ENCODE measurements at places on chromosomes 2 and 18. TPM values are rescaled to one million over a fixed set of nuclear protein-coding genes. Genes with fewer than 3 reads are reported as not detected.

COL4A4 gene
- total RNA-seq: 0.51 TPM

PAX3 gene
- not detected for total RNA-seq

CFC1 gene
- not detected for total RNA-seq

RFTN2 gene
- total RNA-seq: 10.2 TPM

VWA3B gene
- total RNA-seq: 0.26 TPM

SDC1 gene
- 56.8 TPM for total RNA-seq

DNA sequence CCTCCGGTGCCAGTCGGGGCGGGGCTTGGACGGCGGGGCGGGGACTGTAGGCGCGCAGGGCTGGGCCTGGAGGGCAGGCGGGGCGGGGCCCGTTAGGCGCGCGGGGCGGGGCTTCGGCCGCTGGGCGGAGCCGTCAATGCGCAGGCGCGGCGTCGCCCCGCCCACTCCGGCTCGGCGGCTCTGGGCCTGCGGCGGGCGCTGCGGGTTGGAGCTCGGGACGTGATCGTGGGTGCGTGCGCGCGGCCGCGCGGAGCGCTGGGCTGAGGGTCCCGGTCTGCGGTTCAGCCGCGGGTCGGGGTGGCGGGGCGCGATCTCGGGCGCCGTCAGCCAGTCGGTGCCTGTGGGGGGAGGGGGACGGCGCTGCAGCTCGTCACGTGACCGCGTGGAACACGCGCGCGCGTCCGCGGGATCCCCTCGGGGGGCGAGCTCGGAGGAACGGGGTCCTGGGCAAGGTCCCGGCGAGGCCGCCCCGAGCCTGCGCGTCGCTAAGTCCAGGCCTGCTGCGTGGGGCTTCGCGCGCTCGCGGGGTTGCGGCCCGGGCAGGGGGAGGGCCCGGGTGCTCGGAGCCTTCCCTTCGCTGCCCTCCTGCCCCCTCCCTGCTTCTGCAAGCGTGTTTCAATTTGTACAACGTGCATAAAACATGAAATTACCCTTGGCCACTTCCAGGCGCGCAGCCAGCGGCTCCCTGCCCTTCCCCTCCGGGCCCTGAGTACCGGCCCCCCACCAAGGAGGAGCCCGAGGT is at the start of gene D2HGDH:
Gene D2HGDH, plus strand, starts transcription at position 164 of the 742 bp plus-strand sequence. CDS start 595 bp downstream, outside the sequence.
- no peaks in the 10 kb centered on the region for H3K4me1 ChIP-seq
- peak within 1 kb of the TSS; percentile 48 for H3K27ac ChIP-seq
- H3K4me3 ChIP-seq: peak within 1 kb of the TSS; percentile 82
- H3K36me3 ChIP-seq: no peaks in the 10 kb centered on the region

- no peaks in the 10 kb centered on the region for H3K4me1 ChIP-seq
- no peak overlapping the region for H3K27ac ChIP-seq
- no peaks in the 10 kb centered on the region for H3K36me3 ChIP-seq
- no peak overlapping the region for H3K4me3 ChIP-seq
Measured at GRCh38 chr2:62050456-62051045, 145.1 kb downstream of the COMMD1 start.

GRCh38 chr18:69365658-69366057 is 35.0 kb upstream of the DOK6 start:
- no peaks in the 10 kb centered on the region for H3K4me1 ChIP-seq
- DNase-seq: no peak
- H3K27me3 ChIP-seq: no peaks in the 10 kb centered on the region
- H3K27ac ChIP-seq: no peak overlapping the region
- H3K36me3 ChIP-seq: no peaks in the 10 kb centered on the region
- no peak overlapping the region for H3K4me3 ChIP-seq

DNA sequence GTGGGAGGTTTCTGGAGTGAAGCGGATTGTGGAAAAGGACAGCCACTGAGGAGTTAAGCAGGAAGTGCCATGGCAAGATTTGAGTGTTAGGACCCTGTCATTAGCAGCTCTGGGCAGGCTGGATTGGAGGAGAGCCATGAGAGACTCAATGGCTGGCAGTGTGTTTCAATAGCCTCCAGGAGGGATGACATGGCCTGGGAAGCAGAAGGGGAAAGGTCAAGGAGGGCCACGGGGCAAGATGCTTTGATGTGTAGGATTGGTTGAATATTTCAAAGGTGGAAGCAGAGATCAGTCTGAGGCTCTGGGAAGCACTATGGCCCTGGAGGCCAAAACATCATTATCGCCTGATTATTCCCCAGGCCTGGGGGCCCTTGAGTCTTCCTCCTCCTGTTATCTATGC is 229.0 kb upstream of the HS6ST1 start:
- H3K4me1 ChIP-seq: no peaks in the 10 kb centered on the region
- H3K4me3 ChIP-seq: no peak overlapping the region
- no peak for DNase-seq
- H3K27me3 ChIP-seq: no peaks in the 10 kb centered on the region
- no peaks in the 10 kb centered on the region for H3K36me3 ChIP-seq
- H3K27ac ChIP-seq: no peak overlapping the region

DNA sequence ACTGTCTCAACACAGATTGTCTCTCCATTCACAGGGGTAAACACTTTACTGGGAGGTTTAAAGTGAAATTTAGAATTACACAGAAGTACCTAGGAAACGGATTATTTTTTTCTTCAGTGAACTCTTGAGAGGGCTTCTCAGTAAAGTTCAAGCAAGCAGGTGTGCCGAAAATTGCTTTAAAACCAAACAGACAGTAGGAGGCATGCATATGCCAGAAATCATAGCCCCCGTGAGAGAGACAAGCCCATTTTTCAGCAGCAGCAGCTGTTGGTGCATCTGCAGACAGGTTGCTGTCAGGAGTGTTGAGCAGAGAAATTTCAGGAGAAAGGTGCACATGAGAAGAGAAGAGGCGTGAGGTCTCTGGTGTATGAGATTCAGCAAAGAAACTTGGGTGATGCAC is 2115.5 kb upstream of the CELF4 start:
- no peak for DNase-seq
- no peaks in the 10 kb centered on the region for H3K27me3 ChIP-seq
- no peak overlapping the region for H3K4me3 ChIP-seq
- no peaks in the 10 kb centered on the region for H3K4me1 ChIP-seq

- no peak for DNase-seq
- H3K4me1 ChIP-seq: no peaks in the 10 kb centered on the region
- no peaks in the 10 kb centered on the region for H3K27me3 ChIP-seq
Measured at GRCh38 chr2:145140658-145141057, 620.7 kb upstream of the ZEB2 start.

DNA sequence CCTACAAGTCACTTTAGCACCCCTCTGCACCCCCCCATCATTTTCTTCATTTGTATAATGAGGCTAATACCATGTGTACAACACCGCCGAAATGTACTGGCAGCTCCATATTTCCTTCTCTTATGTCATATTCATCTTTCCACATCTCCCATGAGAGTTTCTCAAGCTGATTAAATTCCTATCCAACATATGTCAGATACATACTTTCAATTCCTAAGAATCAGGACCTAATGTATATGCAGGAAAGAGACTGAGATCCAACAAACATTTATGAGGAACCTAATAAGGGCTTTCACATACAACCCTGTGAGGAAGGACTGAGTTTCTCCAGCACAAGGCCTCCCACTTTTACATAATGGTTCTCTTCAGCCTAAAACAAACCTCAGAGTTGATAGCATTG is 41.9 kb downstream of the PRKD3 start:
- H3K4me3 ChIP-seq: no peak overlapping the region
- peaks cover 13% of the 10 kb centered on the region for H3K4me1 ChIP-seq
- peaks cover 4% of the 10 kb centered on the region for H3K36me3 ChIP-seq
- H3K27me3 ChIP-seq: no peaks in the 10 kb centered on the region
- peak; percentile 53 for DNase-seq
- H3K27ac ChIP-seq: no peak overlapping the region

All from fibroblast of lung (primary cell).